ENCODE measurements at places on chromosomes 2 and 18. TPM values are rescaled to one million over a fixed set of nuclear protein-coding genes. Genes with fewer than 3 reads are reported as not detected.

Gene TCF23
- 63.8 TPM for total RNA-seq

GRCh38 chr2:107542314-107542740 lies 284.4 kb upstream of the RGPD4 start:
- H3K4me1 ChIP-seq, result no peaks in the 10 kb centered on the region
- H3K36me3 ChIP-seq, result no peaks in the 10 kb centered on the region
- H3K27me3 ChIP-seq, result no peaks in the 10 kb centered on the region

- no peaks in the 10 kb centered on the region for H3K4me1 ChIP-seq
- no peak overlapping the region for H3K27ac ChIP-seq
- no peak overlapping the region for H3K4me3 ChIP-seq
- H3K27me3 ChIP-seq, result no peaks in the 10 kb centered on the region
- no peaks in the 10 kb centered on the region for H3K36me3 ChIP-seq
- DNase-seq, result no peak
These were observed 58.5 kb downstream of the INPP5D start for GRCh38 chr2:233118648-233119000.

- peak overlapping the region; percentile 32 for H3K4me3 ChIP-seq
- H3K27me3 ChIP-seq, result no peaks in the 10 kb centered on the region
- no peaks in the 10 kb centered on the region for H3K36me3 ChIP-seq
- no peak for DNase-seq
- H3K27ac ChIP-seq, result no peak overlapping the region
These were observed 482 bp downstream of the DLGAP1 start for GRCh38 chr18:4454537-4455112.

DNA sequence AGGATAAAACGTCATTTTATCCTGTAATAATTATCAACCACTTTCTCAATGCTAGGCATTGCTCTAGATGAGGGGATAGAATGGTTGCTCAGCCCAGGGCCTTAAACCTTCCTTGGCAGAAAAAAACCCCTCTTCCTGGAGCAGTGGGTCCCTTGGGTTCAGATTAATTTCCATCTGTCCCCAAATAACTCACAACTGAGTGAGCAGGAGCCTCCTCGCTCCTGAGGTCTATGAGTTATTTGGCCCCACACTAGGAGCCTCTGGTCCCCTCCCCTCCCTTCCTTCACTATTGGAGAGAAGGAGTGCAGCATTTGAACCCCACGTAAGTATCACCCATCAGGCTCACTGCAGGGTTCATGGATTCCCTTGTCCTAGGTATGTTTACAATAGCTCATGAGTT lies 157.5 kb upstream of the FHL2 start:
- H3K27me3 ChIP-seq, result no peaks in the 10 kb centered on the region
- H3K4me1 ChIP-seq, result peaks cover 6% of the 10 kb centered on the region
- H3K4me3 ChIP-seq, result no peak overlapping the region
- no peak overlapping the region for H3K27ac ChIP-seq
- DNase-seq, result no peak

Gene CYP27A1
- total RNA-seq, result 35.0 TPM

DNA sequence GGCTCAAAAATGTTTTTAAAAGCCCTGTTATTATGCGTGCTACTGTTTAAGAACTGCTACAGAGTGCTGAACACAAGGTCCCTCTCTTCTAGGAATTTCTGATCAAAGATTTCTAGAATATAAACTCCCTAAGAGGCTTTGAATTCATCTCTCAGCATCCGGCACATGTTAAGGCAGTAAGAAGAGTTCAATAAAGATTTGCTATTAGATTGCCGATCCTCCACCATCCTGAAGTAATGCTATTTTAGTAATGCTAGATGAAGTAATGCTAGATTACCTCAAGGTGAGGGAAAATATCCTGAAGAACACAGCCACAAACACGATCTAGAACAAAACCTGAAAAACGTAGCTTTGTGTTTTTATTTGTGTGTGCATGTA lies 949 bp upstream of the MYL12B start:
- no peak for DNase-seq
- H3K4me1 ChIP-seq, result peaks cover 16% of the 10 kb centered on the region
- H3K27ac ChIP-seq, result no peak overlapping the region
- no peaks in the 10 kb centered on the region for H3K27me3 ChIP-seq
- H3K4me3 ChIP-seq, result peak overlapping the region; percentile 87

DNA sequence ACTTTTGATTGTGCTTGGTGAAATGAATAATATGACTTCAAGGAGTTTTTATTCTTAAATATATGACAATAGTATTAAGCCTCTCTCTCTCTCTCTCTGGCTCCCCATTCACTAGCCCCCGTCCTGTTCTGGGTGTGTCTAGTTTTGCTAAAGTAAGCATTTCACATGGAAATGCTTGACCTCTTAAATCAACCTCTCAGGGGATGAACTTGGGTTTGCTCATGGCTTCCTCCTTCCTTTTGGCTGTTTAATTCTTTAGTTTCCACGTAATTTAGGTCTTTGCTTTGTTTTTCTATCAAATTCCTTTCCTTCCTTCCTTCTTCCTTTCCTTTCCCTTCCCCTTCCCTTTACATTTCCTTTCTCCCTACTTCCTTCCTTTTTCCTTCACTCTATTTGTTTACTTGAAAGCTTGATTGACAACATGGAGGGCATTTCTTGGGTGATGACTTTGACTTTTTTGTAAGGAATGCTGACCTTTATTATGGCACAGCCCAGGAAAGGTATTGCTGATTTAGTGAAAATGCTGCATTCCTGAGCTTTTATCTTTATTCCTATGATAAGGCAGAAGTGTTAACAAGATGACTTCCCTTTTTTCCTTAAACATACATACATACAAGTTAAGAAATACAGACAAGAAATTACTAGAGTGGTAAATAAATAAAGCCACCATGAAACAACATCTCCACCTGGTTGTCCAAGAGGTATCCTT lies 3.6 kb downstream of the DPP4 start:
- no peak overlapping the region for H3K27ac ChIP-seq
- H3K36me3 ChIP-seq, result no peaks in the 10 kb centered on the region
- no peak for DNase-seq
- peaks cover 4% of the 10 kb centered on the region for H3K4me1 ChIP-seq
- no peak overlapping the region for H3K4me3 ChIP-seq
- H3K27me3 ChIP-seq, result no peaks in the 10 kb centered on the region

Gene VSNL1
- 2.6 TPM for total RNA-seq

- no peak overlapping the region for H3K4me3 ChIP-seq
- no peaks in the 10 kb centered on the region for H3K36me3 ChIP-seq
- DNase-seq, result no peak
- H3K4me1 ChIP-seq, result peaks cover 5% of the 10 kb centered on the region
- H3K27me3 ChIP-seq, result no peaks in the 10 kb centered on the region
- no peak overlapping the region for H3K27ac ChIP-seq
These were observed 111.9 kb upstream of the TANK start for GRCh38 chr2:161048317-161048716.

GRCh38 chr2:213496226-213496625 lies 212.0 kb downstream of the SPAG16 start:
- no peak for DNase-seq
- H3K27ac ChIP-seq, result no peak overlapping the region
- no peaks in the 10 kb centered on the region for H3K36me3 ChIP-seq
- H3K4me3 ChIP-seq, result no peak overlapping the region
- no peaks in the 10 kb centered on the region for H3K4me1 ChIP-seq
- H3K27me3 ChIP-seq, result no peaks in the 10 kb centered on the region

Gene NOSTRIN
- total RNA-seq, result 29.8 TPM

Gene UGT1A10
- not detected for total RNA-seq

Gene SERPINB11
- not detected for total RNA-seq

Gene LAMA1
- total RNA-seq, result 2.6 TPM

Gene FN1
- total RNA-seq, result 287 TPM

Gene WDR33
- 50.5 TPM for total RNA-seq

- no peaks in the 10 kb centered on the region for H3K27me3 ChIP-seq
- H3K36me3 ChIP-seq, result no peaks in the 10 kb centered on the region
- H3K27ac ChIP-seq, result no peak overlapping the region
- no peaks in the 10 kb centered on the region for H3K4me1 ChIP-seq
- H3K4me3 ChIP-seq, result no peak overlapping the region
These were observed 175.5 kb upstream of the CELF4 start for GRCh38 chr18:37741032-37741623.

- DNase-seq, result no peak
- no peak overlapping the region for H3K4me3 ChIP-seq
- H3K27me3 ChIP-seq, result no peaks in the 10 kb centered on the region
These were observed 389.6 kb downstream of the TRIB2 start for GRCh38 chr2:13106302-13106701.

DNA sequence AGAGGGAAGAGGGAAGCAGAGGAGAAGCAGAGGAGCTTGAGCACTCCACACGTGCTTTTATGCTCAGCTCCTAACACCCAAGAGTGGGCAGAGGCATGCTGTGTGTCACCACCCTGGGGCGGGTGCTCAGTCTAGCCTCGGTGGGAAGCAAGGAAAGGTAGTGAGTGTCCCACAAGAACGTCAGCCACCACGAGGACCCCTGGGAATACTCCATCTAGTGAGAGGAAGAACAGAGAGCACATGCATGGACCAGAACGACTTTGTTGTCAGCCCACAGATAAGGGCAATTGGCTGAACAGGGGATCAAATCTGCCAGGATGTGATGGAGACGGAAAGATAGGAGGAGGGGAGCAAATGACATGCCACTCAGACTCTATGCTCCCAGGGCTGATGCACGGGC lies 83.4 kb downstream of the XDH start:
- no peak for DNase-seq
- H3K4me3 ChIP-seq, result no peak overlapping the region
- H3K4me1 ChIP-seq, result no peaks in the 10 kb centered on the region
- no peaks in the 10 kb centered on the region for H3K27me3 ChIP-seq
- H3K36me3 ChIP-seq, result no peaks in the 10 kb centered on the region

DNA sequence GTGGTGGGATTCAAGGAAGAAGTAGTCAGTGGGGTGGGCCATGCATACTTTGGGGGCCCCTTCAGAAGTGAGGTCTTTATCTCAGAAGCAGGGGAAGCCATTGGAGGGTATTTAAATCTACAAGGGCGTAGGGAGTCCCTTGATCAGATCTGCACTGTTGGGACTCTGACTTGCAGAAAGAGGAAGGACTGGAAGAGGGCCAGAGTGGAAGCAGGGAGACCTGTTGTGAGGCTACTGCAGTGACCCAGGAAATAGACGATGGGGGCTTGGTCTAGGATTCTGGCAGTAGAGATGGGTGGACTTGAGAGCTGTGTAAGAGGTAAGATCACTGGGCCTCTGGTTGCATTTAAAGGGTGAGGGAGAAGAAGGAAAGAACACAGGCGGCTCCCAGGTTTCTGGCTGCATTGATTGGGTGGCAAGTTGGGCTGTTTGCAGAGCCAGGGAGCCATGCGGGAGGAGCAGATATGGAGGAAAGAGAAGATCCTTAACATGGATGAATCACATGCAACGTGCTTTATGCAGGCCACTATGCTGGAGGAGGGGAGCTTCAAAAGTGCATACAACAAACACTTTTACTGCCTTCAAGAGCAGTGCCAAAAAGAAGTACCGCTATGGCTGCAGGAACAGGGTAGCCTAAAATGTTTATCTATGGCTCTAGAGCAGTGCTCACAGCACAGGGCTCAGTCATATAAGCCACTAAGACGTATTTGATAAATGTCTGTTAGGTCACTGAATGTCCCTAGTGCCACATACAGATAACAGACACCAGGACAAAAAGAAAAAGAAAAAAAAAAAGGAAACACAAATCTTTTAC lies 2.3 kb downstream of the SFXN5 start:
- no peak overlapping the region for H3K4me3 ChIP-seq
- no peak for DNase-seq
- H3K4me1 ChIP-seq, result peaks cover 3% of the 10 kb centered on the region
- H3K36me3 ChIP-seq, result no peaks in the 10 kb centered on the region

DNA sequence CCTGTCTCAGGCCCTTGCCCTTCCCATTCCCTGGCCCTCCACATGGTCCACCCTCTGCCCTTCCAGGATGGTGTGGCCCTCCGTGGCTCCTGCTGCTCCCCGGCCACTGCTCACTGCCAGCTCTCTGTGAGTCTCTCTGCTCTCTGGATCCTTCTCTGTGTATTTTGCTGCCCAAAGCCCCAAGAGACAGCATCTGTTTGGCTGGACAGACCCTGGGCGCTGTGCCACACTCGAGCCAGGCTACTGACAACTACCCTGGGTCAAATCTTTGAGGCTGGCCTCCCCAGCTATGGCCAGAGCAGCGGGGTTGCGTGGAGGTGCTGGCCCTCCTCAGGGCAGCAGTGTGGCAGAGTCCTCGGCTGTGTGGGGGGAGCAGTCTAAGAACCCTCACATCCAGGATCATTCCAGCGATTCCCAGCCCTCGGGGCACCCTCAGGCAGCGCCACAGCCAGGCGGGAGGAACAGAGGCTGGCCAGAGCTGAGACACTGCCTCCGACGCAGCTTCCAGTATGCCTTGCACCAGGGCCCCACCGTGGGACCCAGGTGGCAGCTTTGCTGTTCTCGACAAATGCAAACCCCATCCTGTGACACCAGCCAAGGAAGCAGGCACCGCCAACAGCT lies 139.4 kb upstream of the GLI2 start:
- no peaks in the 10 kb centered on the region for H3K36me3 ChIP-seq
- H3K4me3 ChIP-seq, result no peak overlapping the region

GRCh38 chr2:38106405-38107094 lies 30.6 kb upstream of the CYP1B1 start:
- peak overlapping the region; percentile 46 for H3K27ac ChIP-seq
- DNase-seq, result no peak
- peaks cover 9% of the 10 kb centered on the region for H3K4me1 ChIP-seq
- H3K27me3 ChIP-seq, result no peaks in the 10 kb centered on the region

DNA sequence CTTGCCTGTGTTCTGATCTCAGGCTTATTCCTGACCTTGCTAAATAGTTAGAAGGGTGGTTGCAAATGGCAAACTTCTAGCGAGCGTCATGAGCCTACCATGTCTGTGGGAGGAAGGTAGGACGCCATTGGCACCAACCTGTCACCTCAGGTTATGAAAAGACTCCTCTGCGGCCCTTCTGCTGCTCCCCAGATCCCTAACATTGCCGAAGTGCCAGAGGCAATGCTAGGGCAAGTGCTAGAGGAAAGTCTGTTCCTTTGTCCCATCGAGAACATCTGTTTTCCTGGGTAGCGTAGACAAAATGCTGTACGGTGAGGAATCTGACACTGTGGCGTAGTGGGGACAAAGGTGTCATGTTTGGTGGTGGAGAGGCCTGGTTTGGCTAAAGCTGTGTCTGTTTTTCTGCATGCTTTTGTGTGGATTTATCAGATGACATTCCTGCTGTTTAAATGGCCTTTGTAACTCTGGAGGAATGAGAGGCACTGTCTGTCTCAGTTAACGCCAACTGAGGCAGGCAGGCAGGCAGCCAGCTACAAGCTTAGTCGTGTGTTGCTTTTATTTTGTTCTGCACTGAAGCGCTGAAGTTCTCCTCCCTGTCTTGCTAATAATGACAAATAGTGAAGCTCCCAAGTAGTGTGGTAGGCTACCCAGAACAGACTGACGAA lies 94.1 kb downstream of the PRPF40A start:
- no peaks in the 10 kb centered on the region for H3K36me3 ChIP-seq
- no peak for DNase-seq
- H3K4me3 ChIP-seq, result no peak overlapping the region
- peaks cover 3% of the 10 kb centered on the region for H3K4me1 ChIP-seq
- H3K27ac ChIP-seq, result no peak overlapping the region

Gene SIX3
- not detected for total RNA-seq

Gene ALPI
- total RNA-seq, result not detected

DNA sequence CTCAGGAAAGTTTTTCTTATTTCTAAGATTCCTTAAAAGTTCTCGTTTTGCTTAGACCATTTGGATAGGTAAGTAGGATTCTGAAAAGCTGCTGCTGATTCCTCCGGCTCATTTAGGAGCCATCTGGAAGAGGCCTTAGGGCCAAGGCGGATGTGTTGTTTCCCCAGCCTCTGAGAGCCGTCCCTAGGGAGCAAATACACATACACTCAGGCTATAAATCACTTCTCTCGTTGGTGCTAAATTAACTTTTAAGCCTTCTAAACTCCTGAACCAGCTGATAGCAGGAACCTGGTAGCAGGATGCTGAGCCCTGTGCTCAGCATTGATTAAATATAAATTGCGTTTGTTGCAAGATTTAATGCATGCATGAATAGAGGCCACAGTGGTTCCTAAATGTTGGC lies 109.8 kb downstream of the ADCYAP1 start:
- no peak for DNase-seq
- no peaks in the 10 kb centered on the region for H3K36me3 ChIP-seq
- no peaks in the 10 kb centered on the region for H3K27me3 ChIP-seq
- H3K27ac ChIP-seq, result no peak overlapping the region

Gene DAW1
- total RNA-seq, result not detected

Measured in ovary (tissue), 10 donors.